CD4-positive, alpha-beta T cell treated with Interferon gamma for 1 hour (primary cell): ENCODE measurements at places on chromosomes 3 and 15.
A peak's percentile ranks its signal among the peaks of the same experiment; 100 is the strongest.

GRCh38 chr3:135106445-135106844 is 311.4 kb downstream of the EPHB1 start:
- DNase-seq: no peak

- DNase-seq: no peak
Observed at GRCh38 chr3:186815435-186815834, 9.2 kb upstream of the RFC4 start.

DNA sequence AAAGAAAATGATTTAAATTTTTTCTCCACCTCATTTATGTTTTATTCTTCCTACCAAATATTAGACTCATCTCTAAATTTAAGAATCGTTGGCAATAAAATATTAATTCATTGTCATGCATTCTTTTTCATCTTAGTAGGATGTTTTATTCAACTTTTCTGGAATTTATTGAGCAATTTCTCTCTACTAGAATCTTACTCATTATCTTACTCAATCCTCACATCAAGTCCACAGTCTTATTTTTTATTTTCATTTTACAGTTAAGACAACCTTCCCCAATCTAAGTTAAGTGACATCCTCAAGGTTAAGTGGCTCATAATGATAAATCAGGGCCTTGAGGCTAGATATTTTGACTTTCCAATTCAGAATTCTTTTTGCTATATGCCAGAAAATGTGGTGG is 15.9 kb upstream of the ALDH1A2 start:
- no peak for DNase-seq

DNA sequence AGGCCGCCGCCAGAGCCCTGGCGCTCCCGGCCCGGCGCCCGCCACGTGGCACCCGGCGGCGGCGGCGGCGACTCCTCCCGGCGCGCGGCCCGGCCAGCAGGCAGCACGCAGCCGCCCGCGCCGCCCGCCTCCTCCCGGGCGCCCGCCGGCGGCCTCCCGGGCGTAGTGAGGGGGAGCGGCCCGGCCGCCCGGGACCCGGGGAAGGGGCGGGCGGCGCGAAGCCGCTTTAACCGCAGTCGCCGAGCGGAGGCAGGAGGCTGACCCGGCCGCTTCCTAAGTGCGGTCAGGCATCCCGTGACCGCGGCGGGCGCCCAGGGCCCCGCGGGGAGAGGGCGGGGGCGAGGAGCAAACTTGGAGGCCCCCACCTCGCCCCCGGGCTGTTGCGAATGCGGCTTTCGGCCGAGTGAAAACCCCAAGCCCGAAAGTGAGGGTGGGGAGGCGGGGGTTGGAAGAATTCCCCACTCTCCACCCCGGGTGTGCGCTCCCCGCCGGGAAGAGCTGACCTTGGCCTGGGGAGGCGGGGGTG is 1.7 kb upstream of the HES1 start:
- DNase-seq: peak; percentile 62

DNA sequence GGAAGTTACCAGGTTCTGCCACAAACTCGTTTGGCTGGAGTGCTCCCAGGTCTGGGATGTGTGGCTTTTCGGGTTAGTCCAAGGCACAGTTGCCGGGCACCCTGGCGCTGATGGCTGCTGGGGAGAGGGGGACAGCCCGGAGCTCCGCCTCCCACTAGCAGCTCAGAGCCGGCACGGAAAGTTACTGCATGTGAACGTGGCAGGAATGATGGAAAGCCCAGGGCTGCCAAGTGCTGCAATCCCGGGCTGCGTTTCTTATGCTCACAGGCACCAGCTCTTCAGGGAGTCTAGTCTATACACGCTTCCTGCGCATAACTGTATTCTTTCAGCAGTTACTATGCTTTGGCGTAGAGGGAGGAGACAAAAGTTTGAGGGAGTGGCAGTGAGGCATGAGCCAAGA is 141.8 kb upstream of the ICE2 start:
- DNase-seq: no peak

GRCh38 chr3:190486533-190486864 is 27.4 kb upstream of the IL1RAP start:
- no peak for DNase-seq

DNA sequence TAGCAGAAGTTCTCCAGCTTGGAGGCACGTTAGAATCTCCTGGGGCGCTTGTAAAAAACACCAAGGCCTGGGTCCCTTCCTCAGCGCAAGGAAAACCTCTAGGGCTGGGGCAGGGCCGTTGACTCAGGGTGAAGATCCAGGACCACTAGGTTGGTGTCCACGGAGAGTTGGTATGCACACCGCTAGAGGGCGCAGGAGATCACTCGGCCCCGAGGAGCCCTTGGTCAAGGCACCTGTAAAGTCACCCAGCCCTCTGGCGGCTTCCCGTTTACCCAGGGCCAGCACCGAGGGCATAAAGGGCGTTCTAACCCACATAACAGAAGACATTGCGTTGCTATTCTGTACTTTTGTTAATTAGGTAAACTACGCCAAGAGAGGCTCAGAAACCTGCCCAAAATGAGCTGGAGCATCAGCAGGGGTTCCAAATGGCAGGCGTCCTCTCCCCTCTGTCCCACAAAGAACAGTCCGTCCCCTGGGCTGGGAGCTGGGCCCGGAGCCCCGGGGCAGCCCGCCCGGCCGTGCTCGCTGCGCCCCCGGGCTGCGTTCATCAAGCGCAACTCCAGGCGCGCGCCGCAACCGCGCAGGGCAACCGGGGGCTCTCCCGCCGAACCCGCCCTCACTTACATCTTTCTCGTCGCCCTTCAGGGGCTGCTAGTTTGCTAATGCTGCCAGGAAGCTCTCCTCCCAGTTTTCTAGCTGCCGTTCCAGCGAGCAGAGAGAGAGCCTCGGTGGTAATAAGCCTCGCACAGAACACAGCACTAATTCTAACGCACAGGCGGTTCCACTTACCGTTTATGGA is 332.1 kb downstream of the ARRDC4 start:
- DNase-seq: peak; percentile 1

DNA sequence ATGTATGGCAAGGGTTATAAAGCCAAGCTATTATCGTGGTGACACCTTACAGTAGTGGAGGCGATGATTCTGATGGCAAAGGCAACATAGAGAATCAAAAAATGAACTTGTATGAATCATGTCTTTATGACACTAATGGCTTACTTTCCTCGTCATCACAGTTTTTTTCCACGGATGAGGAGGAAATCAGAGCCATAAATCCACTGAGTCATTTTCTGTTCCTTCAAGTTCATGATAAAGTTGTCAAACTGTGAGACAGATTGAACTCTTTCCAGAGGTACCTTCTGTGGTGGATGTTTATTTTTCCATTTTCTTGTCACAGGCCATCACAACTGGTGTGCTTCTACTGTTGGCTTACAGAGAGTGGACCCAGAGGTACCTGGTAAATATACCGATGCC is 8.5 kb downstream of the TMEM212 start:
- DNase-seq: no peak

DNA sequence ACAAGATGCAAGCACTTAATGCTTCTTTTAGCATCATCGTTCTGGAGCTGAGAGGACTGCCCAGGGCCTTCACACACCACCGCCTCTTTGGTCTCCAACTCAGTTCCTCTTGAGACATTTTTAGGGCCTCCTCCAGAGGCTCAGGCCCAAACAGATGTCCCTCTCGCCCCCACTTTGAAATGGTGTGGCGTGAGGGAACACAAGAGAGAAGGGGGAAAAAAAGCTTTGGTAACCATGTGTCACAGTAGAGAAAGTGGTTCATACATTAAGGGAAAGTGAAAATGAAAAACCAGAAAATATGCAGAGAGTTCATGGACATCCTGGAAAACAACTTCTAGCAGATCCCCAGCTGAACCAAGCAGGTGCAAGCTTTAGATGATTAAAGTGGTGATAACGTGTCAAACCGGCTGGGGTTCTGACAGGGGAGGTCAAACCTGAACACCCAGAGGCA is 33.1 kb upstream of the FOXP1 start:
- DNase-seq: no peak

DNA sequence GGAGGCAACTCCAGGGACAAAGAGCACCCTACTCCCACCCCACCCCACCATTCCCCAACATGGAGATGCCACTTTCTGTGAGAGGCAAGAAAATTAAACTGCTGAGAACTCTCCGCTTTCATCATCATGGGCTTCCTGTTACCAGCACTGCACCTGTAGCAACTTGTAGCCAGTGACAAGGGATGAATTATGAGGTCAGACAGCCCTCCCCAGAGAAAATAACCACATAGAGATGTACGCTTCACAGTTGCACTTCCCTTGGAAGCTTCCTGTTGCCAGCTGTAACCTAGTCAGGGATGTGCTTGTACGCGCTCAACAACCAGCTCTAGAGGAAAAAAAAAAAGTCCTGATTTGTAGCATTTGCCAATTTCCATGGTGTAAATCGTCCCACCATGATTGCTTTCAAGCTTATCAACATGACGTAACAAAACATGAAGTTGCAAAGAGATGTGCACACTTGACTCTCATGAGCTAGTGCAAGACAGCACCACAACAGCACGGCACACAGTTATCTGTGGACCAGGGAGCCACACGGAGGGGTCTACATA is 145.4 kb downstream of the RAB11A start:
- no peak for DNase-seq

- no peak for DNase-seq
Observed at GRCh38 chr15:33311312-33311971, 675 bp downstream of the RYR3 start.

DNA sequence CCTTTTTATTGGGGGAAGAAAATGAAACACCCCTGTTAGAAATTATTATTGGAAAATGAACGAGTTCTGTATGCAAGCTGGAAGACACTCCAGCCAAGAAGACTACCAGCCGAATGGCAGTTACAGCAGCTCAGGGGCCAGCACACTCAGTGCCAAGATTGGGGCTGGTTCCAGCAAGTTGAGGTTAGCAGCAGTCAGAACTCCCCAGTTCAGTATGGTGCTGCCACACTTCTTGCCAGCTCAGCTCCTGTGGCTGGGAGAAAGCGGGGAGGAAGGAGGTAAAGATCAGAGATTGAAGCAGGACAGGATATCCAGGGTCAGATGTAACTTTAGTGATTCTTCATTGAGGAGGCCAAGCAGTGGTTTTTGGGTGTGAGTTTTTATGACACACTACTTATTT is 280.2 kb upstream of the NR2E3 start:
- DNase-seq: no peak

DNA sequence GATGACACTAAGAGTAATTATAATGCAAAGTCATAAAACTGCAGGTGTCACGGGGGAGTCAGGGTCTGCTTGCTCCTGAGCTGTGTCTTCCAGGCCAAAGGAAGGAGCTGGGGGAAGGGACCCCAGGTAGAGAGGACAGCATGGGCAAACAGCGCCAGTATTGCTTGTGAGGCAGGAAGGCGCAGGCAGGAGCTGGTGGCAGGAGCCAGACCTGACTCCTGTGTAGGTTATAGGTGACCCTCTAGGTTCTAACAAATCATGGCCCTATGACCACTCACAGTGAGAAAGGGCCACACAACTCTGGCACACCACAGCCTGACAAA is 1.9 kb downstream of the CISH start:
- no peak for DNase-seq

DNA sequence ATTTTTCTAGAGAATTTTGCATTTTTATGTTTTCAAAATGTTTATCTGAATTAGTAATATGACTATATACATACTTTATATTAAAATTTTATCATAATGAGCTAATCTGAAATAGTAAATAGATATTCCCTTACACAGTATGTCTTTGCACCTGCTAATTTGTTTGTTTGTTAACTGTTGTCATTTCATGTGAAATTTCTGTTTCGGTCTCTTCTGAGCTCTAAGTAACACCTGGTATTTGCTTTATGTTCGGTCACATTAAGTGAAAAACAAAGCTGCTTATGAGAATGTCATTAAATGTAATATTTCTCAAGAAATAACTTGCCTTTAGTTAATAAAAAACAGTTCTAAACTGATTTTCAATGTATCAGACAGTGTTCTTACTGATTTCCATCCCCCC is 61.1 kb downstream of the FNDC3B start:
- DNase-seq: no peak

- DNase-seq: no peak
Observed at GRCh38 chr3:50241163-50241562, 5.2 kb downstream of the GNAI2 start.

- no peak for DNase-seq
Observed at GRCh38 chr3:12159227-12159601, 502 bp upstream of the TIMP4 start.

GRCh38 chr3:116929505-116930222 is 220.1 kb downstream of the TUSC7 start:
- DNase-seq: no peak

- no peak for DNase-seq
Observed at GRCh38 chr3:125316949-125317348, 58.2 kb downstream of the ZNF148 start.
